Right ventricle myocardium inferior (tissue), 1 donor: ENCODE measurements at places on chromosomes 7 and 10.

- no peak for DNase-seq
Measured at GRCh38 chr7:37604078-37604477, 79.5 kb upstream of the GPR141 start.

DNA sequence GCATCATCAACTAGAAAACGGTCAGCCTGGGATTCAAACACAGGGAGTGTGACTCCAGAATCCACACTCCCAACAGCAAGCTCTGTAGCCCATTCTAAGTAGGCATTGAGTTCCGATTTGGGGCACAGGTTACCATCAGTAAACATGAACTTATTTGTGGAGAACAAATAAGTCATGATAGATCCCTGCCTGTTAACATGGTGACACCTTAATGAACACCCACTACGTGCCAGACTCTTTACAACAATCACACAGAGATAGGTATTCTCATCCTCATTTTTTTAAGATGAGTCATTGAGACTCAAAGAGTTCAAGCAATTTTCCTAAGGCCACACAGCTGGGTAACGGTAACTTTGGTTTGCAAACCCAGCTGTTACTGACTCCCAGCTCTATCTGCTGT is 91.5 kb downstream of the LYZL2 start:
- DNase-seq, result no peak

DNA sequence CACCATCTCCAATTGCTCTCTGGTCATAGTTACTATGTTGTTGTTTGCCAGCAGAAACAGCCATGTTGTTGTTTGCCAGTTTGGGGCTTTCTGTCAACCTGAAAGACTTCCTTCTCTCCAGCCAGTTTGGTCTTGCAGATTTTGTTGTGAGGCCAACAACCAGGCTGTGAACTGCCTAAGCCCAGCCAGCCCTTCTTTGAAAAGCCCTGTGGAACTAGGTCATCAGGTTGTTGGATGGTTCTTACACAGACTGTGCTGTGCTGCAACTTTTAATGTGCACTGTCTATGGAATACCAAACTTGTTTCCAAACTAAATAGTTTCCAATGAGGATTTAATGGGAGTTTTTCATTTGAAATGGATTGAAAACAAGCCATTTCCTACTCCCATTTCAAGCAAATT is 592.7 kb upstream of the GALNT17 start:
- DNase-seq, result no peak

DNA sequence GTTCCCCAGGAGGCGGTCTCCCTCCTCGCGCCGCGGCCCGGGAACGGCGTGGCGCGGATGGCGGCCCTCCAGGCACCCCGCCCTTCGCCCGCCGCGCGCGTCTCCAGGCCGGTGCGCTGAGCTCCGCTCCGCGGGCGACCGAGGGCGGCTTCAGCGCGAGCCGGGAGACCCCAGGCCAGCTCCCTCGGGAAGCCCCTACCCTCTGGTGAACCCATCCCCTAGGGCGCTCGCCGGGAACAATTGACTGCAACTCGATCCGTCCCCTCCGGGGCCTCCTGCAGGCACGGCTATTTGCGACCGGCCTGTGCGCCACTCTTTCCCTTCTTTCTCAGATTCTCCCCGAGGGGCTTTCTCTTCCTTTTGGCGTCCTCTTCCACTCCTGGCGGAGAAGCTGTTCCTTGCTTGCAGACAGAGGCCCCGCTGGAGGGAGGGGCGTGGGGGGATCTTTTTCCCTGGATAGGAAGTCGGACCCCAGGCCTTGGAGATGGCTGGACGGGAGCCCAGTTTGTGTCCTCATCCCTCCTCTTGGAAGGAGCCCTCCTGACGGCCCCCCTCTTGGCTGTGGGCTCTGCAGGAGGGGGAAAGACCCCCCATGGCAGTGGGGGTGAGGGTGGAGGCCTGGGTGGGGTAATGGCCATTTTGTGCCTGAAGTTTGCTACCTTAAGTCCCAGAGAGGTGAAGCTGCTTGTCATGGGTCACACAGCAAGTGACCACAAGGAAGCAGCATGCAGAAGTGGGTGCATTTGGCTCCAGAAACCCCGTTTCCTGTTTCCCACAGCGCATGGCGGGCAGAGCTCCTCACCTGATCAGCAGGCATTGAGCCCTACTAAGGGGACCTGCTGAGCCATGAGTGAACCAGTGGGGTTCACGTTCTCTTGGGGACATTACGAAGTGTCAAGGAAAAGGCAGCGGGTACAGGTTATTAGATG is 171.2 kb upstream of the TNRC18 start:
- no peak for DNase-seq

GRCh38 chr10:113001599-113002448 is 51.8 kb downstream of the TCF7L2 start:
- no peak for DNase-seq

DNA sequence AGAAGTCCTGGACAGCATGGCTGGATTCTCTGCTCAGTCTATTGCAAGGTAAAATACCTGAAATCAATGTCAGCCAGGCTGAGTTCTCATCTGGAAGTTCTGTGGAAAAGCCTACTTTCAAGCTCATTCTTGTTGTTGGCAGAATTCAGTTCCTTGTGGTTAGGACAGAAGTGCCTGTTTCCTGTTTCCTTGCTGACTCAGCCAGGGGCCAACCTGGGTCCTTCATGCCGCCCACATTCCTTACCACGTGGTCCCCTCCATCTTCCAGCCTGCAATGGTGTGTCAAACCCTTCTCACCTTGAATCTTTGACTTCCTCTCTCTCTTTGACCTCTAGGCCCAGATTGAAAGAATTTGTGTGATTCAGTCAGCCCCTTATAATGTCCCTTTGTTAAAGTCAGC is 197.1 kb upstream of the STK17A start:
- no peak for DNase-seq

GRCh38 chr7:47914717-47915615 is 33.3 kb downstream of the PKD1L1 start:
- no peak for DNase-seq

GRCh38 chr7:111802194-111802772 is 240.0 kb upstream of the IMMP2L start:
- DNase-seq, result no peak

GRCh38 chr7:150380463-150380862 is 1.3 kb downstream of the ZNF775 start:
- DNase-seq, result no peak
